Hematopoietic multipotent progenitor cell treated with erythropoietin and hydrocortisone succinate and interleukin-3 and kit ligand, for 6 days (in vitro differentiated cells): ENCODE measurements at places on chromosomes 16 and 17.

DNA sequence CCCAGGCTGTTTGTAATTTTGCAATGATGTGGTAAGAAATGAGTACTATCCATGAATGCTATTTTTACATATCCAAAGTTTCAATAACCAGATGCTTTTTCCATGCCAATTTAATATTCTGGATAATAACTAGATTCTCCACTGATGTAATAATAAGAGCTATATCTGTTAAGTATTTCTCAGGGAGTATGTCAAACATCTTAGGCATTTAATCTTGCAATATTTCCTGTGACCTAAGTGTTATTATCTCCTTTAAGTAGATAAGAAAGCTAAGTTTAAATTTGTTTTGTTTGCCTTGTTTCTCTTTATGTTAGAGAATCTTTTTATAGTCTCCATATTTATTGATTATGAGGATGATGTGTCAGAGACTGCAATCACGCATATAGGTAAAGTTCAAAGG, 32.3 kb upstream of the HS3ST3A1 start:
- no peak for DNase-seq

GRCh38 chr17:7477392-7478275, 1.8 kb downstream of the ZBTB4 start:
- DNase-seq, result peak; percentile 69

DNA sequence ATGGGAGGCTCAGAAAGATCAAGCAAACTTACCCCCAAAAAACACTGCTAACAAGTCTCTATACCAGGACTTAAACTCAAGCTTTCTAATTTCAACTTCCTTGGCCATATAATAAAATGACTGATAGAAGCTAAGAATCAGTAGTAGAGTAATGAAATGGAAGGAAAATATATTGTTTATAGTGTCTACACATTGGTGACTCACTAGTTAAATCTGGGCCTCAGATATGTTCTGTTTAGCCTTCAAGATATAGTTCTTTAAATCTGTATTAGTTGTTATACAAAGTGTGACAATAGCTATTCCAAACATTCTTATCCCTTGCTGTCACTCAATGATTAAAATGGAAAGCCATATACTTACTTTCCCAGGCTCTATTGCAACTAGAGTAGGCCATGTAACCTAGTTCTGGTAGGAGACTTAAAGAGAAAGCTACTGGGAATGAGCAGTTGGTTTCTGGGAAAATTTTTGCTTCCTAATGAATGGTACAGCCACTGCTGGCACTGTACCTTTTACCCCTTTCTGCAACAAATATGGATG, 18.3 kb downstream of the SSH2 start:
- DNase-seq, result no peak

GRCh38 chr16:89965447-89966225, 17.1 kb downstream of the DEF8 start:
- no peak for DNase-seq

DNA sequence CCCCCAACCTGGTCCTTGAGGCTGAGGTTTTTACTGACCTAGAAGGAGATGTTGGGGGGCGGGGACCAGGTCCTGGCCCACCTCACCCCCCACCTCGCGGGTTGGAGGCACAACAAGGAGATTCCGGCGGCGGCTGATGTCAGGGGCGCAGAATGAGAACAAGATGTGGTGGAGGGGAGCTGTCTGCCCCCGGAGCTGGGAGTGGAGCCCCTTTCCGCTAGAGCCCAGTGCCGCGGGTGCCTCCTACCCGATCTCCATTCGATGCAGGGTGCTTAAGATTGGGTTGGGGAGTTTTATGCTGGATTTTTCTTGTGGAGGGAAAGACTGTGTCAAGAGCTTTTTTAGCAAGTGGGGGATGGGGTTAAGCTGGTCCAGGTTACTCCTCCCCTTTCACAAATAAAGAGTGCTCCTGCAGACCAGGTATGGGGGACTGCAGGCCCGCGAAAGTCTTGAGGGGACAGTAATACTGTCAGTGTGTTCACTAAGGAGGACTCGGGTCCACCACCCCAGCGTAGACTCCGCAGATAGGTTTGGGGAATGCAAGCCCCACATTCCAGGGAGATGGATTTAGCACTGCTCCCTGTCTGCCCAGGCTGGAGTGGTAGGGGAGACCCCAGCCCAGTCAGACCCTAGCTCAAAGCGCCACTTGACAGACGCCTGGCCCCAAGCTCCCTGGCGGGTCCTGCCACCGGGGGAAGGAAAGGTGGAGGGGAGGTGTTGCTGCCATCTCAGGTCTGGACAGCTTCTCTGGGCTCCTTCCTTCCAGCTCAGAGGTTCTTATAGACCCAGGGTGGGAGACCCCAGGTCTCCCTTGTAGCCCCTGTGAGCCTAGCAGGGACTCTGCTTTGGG, 2.0 kb downstream of the CACNA1G start:
- DNase-seq, result peak; percentile 23

GRCh38 chr17:61594294-61594825, 3.3 kb upstream of the NACA2 start:
- DNase-seq, result no peak

DNA sequence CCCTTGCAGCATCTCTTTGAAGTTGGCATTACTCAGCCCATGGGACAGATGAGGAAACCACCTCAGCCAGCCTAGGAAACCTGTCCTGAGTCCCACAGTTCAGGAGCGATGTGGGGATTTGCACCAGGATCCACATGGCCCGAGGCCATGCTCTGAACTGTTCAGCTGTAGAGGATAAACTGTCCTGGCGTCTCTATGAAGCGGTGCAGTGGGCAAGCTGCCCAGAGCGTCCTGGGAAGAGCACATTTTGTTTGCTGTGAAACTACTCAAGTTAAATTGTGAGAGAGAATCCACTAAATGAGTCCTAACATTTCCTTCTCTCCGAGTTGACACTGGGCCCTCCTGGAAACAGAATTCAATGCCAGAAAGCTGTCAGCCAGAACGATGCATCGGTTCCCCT, 276.6 kb upstream of the TNRC6C start:
- no peak for DNase-seq

DNA sequence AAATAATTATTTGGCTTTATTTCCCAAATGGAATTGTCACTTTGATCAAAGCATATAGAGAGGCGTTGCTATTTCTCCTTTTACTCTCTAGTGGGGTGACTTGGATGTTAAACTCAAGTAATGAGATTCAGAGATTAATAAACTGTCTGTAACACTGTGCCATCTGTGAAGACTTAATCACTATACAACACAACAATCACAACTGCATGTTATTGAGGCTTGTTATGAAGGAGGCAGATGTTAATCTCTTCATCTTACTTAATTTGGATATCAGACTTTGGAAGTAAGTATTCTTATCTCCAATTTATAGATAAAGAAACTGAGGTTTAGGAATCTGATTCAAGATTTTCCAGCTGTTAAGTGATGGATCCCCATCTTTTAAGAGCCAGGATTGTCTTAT, 132.5 kb downstream of the CNTNAP4 start:
- DNase-seq, result no peak

GRCh38 chr16:11232852-11233726, 22.9 kb downstream of the SOCS1 start:
- DNase-seq, result peak; percentile 97

GRCh38 chr17:63515426-63515825, 7.7 kb upstream of the KCNH6 start:
- DNase-seq, result no peak

GRCh38 chr16:52597772-52598483, 51.0 kb upstream of the TOX3 start:
- no peak for DNase-seq

- DNase-seq, result peak; percentile 66
Measured at GRCh38 chr17:49494986-49495841, at the start of gene NGFR. Gene NGFR (plus strand): TSS chr17:49495293. CDS start chr17:49495418, 125 bp downstream.
